ENCODE measurements at places on chromosomes 5 and 9.

- no peak for DNase-seq
Observed at GRCh38 chr5:142833517-142834449, 63.6 kb downstream of the ARHGAP26 start.

GRCh38 chr9:128208946-128209669 is 5.9 kb downstream of the DNM1 start:
- no peak for DNase-seq

DNA sequence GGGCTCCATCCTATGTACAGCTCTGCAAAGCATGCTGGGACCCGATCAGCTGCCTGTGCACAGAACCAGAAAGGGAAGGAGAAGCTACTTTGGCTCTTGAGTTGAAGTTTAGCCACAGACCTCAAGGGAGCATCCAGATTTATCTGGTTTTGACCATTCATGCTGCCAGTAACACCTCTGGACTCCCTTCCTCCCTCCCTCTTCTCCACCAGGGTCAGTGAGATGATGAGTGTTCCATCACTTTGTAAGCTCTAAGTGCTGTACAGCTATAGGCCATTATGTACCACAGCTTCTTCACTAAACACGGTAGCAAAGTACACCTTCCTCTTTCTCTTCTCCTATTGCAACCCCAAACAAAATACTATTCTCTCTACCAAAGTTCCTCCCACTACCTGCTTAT is 77.9 kb downstream of the GLIS3 start:
- no peak for DNase-seq

DNA sequence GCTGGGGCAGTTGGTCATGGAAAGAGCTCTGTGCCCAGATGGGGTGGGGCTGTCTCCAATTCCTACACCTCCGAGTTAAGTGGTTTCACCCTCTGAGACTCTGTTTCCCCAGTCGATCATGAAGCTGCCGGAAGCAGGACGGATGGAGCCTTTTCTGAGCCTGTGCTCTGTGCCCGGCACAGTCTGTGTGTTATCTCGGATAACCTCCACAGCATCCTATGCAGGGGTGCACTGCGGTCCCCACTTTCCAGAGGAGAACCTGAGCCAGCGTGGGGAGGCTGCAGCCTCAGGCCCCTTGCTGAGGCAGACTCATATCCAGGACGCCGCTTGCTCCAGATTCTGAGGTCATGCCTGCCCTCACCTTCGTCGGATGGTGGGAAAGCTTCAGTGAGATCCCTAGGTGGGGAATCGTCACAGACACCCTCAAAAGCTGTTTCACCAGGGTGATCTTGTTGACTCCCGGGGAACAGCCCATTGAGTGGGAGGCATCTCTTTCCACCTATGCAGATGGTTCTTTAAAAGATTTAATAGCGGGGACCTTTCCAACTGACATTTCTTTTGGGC is 6.9 kb upstream of the COL5A1 start:
- DNase-seq: no peak

GRCh38 chr9:131650254-131650653 is 89.6 kb downstream of the RAPGEF1 start:
- no peak for DNase-seq

- peak; percentile 63 for DNase-seq
Observed at GRCh38 chr5:168300326-168301182, 9.1 kb downstream of the WWC1 start.

DNA sequence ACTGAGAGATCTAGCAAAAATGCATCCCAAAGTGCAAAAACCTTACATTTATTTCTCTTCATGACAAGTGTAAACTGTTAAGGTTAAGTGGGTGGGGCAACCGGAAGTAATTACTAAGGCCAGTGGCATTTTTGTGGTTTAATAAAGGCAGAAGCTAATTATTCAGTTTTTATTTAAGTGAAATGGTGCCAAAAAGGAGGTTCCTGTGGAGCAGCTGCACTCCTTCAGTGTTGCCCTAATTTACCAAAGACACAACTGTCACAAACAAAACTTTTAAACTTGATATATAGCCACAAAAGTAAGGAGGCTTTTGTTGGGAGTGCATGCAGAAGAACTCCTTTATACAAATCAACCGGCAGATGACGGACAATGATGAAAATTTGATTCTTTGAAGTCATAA is 81.6 kb downstream of the NDUFS4 start:
- DNase-seq: no peak

DNA sequence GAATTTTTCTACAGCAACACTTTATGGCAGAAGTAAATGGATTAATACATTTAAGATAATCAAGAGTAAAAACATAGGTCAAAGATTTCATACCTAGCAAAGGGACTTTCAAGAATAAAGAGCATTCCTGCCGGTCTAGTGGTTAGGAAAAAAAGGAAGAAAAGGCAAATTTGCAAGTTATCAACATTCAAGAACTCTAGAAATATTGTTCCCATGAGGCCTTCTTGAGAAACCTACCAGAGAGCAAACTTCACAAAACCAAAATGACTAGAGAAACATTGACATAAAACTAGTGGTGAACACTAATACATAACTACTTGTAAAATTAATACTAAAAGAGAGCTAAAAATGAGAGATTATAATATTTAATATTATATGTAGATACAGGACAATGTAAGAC is 320.2 kb upstream of the RGMB start:
- no peak for DNase-seq

GRCh38 chr9:336039-336438 is 121.4 kb downstream of the DOCK8 start:
- no peak for DNase-seq

DNA sequence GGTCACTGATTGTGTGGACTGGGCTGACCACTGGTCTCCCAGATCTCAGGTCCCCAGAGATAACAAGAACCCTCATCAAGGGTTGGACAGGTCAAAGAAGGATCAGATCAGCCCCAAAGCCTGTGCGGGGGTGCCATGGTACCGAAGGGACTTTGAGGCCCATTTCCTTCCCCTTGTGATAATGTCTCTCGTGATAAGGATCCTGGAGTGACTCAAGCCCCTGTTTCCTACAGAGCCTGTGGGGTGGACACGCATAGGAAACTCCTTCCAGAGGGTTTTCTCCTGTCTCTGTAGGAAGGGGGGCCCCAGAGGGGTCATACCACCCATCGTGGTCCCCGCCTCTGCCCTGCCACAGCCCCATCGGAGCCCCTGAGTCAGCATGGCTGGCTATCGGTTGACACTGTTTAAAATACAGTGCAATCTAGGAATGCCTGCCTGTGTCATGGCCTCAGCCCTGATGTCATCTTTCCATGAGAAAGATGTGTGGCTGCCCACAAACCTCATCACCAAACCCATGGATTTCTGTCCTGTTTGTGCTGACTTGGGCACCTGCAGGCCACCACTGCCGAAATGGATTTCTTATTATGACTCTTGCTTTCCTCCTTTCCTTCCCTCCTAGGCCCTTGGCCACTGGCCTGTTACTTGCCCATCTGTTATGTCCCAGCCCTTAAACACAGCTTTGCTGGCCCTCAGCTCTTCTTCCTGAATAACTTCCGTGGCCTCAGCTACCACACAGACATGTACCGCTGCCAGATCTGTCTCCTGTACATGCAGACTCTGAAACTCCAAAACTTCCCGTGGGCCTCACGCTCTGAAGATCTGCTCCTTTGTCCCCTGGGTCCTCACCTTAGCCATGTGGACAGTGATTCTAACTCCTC is 2.9 kb upstream of the CSF2 start:
- DNase-seq: no peak

GRCh38 chr9:134961331-134962064 is 43.8 kb upstream of the FCN1 start:
- no peak for DNase-seq

- DNase-seq: no peak
Observed at GRCh38 chr5:160359816-160360215, 10.6 kb downstream of the C1QTNF2 start.

DNA sequence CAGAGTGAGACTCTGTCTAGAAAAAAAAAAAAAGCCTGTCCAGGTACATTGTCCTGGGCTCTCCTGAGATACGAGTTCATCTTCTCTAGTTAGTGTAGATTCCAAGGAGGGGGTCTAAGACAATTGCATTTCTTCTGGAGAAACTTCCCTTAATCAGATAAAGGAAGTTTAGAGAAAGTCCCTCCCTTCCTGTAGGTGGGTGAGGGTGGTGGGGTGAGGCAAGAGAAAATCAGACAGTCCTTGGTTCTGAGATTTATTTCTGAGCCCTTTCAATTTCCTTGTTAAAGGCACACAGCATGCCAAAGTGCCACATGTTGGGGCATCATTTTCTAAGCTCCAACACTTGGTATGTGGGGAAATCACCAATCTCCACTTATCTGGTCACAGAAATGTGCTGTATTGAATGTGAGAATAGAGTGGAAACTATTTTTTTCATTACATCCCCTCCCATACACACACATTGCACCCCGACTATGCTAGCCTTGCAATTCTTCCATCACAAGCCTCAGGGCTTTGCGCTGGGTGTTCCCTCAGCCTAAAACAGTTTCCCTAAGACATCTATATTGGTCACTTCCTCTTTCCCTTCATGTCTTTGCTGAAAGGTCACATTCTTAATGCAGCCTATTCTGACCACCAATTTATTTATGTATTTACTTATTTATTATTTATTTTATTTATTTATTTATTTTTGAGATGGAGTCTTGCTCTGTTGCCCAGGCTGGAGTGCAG is 5.1 kb upstream of the TUT7 start:
- peak; percentile 29 for DNase-seq

DNA sequence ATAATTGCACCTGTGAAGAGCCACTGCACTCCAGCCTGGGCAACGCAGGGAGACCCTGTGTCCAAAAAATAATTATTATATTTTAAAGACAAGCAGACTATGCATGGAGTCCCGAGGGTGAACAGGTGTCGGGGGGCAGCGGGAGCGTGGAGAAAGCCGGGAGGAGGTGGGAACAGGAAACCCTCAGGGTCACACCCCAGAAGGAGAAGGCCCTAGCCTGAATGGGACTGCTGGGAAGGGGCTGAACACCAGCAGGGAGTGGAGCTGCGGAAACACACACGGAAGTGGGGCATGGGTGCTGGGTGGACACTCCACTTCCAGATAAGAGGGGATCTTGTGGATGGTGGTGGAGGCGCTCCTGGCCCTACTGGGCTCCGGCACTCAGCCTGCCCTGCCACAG is 12.8 kb downstream of the SURF6 start:
- DNase-seq: no peak

DNA sequence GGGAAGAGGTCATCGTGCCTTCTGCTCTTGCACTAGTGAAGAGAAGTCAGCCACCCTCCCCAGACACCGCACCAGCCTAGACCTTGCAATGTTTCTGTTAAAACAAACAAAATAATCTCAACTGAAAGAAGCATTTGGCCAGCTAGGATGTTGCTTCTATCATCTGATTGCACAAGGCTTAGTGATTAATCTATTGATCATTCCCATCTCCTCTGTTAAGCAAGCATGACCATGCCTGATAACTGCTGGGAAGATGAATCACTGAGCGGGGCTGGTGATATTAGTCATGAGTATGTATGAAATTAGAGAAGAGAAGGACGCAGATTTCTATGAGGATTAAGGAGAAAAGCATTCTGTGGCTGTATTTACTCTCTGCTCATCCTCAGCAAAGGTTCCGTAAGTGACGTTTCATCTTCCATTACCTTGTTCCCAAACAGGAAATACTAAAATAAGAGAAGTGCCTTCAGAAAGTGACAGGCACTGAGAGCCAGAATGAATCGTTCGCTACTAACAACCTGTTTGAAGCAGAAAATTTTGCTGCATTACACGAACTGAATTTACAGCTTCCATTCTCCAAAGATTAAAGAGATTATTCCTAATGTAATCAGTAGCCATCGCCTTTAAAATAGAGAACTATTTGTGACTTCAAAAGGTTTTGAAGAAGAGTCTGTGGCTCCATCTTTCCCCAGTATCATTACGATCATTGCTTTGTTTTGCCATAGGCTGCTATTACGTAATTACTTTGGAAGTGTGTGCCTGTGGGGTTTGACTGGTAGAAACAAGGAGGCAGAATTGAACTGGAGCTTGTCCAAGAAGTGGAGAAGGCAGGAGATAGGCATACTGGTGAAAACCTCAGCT is 219.1 kb downstream of the MED10 start:
- no peak for DNase-seq

DNA sequence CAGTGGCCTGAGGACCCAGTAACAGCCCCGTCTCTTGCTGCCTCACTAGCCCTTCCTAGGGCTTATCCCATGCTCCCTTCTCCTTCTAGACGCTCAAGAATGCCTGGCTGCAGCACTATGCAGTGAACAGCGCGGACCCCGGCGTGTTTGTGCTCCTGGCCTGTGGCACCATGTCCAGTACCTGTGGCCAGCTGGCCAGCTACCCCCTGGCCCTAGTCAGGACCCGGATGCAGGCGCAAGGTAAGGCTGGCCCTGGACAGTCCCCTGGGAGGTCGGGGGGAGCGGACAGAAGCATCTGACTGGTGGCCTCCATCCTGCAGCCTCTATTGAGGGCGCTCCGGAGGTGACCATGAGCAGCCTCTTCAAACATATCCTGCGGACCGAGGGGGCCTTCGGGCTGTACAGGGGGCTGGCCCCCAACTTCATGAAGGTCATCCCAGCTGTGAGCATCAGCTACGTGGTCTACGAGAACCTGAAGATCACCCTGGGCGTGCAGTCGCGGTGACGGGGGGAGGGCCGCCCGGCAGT is 20.5 kb downstream of the PTGES2 start:
- no peak for DNase-seq

- no peak for DNase-seq
Observed at GRCh38 chr5:143101725-143102386, 301.6 kb downstream of the NR3C1 start.

DNA sequence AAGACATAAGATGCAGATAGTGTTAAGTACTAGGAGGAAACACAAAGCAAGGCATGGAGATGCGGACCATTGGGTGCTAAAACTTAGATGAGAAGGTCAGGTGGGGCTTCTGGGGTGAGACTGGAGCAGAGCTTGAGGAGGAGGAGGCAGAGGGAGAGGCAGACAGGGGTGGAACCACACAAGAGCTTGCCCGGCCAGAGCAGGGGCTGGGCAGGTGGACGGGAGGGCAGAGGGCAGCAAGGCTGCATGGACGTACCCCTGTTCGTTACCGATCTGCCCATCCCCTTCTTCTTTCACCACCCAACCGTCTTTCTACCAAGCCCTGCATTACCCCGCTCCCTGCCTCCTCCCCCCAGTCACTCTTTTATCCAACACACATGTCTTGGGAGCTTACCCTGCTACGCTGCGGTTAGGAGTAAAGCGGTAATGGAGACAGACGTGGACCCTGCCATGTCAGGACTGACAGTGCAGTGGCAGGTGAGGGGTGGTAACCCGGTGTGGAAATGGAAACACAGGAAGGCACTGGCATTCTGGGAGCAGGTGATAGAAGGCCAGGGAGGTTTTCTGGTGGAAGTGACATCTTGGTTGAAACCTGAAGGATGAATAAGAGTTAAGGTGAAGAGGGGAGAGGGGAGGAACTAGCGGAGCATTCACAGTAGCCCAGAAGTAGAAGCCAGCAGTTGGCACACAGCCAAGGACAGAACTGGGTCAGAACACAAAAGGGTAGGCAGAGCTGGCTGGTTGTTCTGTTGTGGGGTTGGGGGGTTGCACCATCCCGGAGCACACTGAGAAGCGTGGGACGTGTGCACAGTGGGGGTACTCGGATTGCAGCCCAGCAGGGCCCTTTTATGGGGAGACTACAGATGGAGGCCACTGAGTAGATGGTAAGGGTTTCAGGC is 167.2 kb downstream of the CACNA1B start:
- peak; percentile 43 for DNase-seq
